Fibroblast of skin of scalp (primary cell): ENCODE measurements at places on chromosomes 1 and 21.

- DNase-seq: no peak
Measured at GRCh38 chr1:182205351-182206022, 144.0 kb upstream of the ZNF648 start.

GRCh38 chr1:209413062-209413461, 170.5 kb upstream of the CAMK1G start:
- no peak for DNase-seq

DNA sequence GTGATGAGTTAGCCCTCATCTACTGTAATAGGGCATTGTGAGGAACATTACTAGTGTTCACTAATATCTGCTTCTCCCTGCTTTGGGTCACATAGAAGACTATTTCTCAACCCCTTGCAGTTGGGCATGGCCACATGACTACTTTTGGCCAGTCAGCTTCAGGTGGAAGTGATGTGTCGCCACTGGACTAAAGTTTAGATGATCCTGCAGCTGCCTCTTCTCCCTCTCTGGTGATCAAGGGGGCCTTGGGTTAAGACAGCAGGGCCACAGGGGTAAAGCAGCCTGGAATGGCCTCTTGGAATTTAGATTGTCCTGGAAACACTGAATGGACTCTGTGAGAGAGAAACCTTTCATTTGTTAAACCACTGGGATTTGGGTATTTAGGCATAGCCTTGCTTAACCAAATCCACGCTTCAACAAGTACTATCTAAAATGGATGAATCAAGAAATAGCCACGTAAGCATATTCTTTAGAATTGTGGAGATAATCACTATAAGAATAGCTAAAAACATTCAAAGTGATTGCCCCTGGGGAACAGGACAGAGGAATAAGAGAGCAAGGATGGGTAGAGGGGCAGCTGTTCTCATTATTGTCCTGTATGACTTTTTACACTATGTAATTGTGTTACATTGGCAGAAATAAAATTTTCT, 41.2 kb downstream of the OPRD1 start:
- no peak for DNase-seq

DNA sequence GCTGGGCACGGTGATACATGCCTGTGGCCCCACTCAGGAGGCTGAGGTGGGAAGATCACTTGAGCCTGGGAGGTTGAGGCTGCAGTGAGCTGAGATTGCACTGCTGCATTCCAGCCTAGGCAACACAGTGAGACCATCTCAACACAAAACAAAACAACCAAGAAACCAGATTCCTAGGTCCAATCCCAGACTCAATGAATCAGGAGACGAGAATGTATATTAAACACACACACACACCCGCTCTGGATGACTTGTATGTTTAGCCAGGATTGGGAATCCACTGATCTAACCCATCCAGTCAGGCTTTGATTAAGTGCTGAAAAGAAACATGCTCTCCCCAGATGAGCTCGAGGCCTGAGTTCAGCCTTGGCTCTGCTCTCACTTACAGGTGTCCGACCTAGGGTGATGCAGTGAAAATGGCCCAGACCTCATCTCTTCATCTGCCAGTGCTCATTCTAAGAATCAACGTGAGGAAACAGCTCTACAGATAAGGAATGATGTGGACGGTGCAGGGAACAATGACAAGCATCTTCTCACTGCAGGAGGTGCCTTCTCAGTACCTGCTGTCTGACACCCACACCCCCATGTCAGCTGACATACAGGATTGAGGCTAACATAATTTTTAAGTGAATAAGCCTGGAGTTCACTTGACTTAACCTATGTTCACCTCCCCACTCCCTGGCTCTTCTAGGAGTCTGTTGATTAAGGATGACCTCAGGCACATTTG, 15.3 kb upstream of the SRSF4 start:
- DNase-seq: peak; percentile 93

DNA sequence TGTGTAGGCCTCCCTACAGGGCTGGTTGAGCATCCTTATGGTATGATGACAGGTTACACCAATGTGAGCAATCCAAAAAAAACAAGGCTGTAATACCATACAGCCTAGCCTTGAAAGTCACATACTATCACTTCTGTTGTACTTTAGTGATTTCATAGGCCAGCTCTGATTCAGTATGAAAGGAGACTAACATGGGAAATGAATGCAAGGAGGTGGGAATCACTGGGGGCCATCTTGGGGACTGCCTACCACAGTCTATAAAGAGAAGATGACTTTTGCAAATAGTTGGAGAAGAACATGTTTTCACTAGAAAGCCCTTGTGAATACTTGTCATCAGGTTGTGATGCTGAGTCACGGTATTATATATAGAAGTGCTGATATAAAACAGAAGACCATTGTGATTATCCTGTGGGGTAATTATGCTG, 270.7 kb downstream of the S1PR1 start:
- DNase-seq: peak; percentile 52

DNA sequence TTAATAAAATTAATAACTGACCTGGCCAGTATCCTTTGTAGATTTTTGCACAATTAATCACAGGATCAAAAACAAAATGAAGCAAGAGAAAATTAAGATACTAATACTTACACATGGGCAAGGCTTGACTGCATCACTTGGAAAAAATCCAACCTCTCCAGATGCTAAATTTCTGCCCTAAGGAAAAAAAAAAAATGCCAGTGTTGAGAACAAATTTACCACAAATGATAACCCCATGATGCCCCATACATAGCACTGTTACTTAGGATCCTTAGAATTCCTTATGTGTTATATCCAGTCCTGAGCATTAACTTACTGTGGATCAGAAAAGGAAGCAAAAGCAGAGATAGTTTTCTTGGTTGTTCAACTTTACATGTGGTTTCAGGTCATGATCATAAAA, 347.5 kb downstream of the VAV3 start:
- DNase-seq: no peak

GRCh38 chr1:26874896-26875295, 11.9 kb downstream of the SFN start:
- DNase-seq: no peak

DNA sequence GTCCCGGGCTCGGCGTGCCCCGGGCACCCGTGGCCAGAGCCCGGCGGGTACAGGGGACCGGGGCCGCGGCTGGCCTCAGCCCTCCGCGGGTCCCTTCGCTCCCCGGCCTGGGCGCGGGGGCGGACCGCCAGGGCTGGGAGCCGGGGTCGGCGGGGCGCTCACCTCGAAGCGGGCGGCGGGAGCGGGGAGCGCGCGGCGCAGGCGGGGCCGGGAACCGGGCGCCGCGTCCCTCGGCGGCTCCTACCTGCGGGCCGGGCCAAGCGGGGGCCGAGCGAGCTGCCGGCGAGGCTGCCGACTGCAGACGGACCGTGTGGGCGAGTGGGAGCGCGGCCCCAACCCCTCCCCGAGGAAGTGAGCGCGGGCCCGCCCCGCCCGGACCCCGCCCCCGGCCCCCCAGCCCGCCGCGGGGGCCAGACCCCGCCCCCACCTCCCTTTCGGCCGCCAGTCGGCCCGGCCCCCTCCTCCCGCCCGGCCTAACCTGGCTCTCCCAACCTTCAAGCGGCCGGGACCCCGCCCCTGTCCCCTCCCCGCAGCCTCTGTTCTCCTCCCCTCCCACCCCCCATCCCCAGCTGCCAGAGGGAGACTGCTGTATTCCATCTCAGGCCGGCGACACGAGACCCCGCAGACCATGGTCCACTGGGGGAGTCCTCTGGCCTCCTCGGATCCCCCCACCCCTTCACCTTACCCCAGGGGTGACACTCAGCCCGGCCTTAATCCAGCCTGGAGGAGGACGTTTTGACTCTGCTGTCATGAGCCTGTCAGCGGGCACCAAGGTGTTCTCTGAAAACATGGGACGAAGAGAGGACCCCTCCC, at the start of gene FHL3:
Gene FHL3, minus strand, starts transcription at position 320 of the 813 bp plus-strand sequence. CDS start 6,102 bp downstream, outside the sequence.
- DNase-seq: peak; percentile 73

- no peak for DNase-seq
Measured at GRCh38 chr1:54835970-54836369, 34.8 kb upstream of the TTC22 start.

DNA sequence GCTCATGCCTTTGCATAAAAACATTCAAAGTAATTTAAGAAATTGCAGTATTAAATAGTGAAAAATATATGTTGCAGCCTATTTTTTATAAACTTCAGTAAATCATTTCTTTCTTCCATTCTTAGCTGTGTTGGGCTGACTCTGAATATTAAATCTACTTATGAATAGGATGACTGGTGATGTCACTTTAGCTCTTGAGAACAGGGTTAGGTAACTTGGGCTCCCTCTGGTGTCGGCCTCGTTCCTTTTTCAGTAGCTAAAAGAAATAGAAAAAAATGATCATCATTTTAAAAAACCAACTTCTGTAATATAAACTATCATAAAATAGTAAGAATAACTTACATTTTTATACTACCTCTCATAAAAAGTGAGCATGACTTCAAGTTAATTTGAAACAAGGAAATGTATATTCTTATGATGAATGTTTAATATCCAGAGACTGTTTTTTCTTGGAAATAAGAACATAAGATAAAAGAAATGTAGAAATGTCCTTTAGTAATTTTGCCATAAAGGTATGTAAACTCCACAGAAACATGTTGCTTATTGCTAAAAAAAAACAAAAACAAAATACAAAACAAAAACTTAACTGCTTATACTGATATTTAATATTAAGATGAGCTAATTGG, 26.8 kb upstream of the NCAM2 start:
- DNase-seq: peak; percentile 78

DNA sequence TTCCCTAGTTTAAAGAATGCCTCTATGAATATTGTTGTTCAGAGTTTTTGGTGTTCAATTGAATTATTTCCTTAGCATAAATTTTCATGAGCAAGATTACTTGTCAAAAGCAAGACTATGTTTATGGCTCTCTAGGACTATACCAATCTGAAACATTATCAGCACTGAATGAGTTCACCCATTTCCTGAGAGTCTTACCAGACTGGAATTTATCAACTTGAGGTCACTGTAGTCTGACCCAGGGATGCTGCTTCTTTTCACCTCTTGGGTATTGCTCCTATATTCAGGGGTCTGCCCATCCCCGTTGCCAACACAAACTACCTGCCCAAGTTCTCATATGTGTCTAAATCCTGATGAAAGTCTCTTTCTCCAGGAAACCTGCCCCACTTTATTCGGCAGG, 42.6 kb downstream of the OPTC start:
- no peak for DNase-seq

DNA sequence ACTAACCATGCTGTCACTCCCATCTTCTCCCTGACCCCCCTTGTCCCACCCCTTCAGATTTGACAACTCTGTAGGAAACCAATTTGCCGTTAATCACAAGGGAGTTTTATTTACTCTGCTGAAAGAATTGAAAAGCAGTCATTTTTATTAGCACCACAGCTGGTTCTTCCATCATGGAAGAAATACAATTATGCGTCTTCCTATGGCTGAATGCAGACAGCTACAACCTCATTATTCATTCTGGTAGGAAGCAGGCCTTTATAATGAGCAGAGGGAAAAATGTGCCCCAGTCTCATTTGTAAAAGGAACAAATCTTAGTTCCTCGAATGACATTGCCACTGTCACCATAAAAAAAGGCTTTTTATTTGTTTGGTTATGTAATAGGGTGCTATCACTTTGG, 35.2 kb downstream of the JUN start:
- no peak for DNase-seq

DNA sequence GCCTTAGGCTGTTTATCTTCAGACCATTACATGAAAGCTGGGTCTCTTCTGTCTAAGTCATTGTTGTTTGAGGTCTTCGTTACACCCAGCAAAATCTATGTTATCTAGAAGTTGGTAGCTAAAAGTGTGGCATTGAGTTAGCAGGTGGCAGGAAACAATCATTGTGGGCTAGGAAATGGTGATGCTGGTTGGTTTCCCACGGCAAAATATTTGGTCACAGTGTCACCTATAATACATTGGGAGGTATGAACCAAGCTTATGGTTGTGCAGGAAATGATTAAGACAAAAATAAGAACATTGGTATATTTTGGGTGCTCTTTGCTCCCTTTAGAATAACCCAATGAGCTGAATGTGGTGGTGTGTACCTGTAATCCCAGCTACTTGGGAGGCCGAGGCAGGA, 169.7 kb downstream of the TRIM33 start:
- no peak for DNase-seq

GRCh38 chr1:24683713-24684162, 40.6 kb downstream of the SRRM1 start:
- peak; percentile 92 for DNase-seq

- no peak for DNase-seq
Measured at GRCh38 chr21:42981214-42981523, 6.8 kb downstream of the PKNOX1 start.

DNA sequence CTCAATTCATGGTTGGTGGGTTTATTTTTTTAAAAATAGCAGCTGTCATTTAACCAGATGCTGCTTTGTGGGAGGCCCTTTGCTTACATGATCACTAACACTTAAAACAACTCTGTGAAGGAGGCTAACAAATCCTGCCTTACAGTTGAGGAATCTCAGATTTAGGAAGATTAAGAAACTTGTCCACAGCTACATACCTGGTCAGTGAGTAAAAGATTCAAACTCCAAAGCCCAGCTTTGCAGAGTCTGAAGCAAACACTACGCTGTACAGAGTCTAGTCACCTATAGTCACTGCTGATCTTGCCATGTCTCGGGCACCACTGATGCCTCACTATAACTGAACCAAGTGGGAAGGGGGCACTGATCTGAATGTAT, 535.4 kb downstream of the SMYD3 start:
- peak; percentile 13 for DNase-seq

DNA sequence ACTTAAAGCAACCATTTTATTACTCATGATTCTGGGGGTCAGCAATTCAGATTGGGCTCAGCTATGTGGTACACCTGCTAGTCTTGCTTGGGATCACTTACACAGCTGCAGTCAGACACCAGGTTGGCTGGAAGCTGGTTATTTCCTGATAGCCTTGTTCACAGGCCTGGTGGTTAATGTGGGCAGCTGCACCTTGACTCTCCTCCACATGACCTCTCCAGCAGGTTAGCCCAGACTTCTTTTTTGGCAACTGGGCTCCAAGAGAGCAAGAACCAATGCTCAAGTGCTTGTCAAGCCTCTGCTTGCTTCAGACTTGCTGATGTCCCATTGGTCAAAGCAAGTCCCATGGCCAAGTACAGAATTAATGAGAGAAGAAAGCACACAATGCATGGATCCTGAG, 11.8 kb upstream of the POGK start:
- no peak for DNase-seq

DNA sequence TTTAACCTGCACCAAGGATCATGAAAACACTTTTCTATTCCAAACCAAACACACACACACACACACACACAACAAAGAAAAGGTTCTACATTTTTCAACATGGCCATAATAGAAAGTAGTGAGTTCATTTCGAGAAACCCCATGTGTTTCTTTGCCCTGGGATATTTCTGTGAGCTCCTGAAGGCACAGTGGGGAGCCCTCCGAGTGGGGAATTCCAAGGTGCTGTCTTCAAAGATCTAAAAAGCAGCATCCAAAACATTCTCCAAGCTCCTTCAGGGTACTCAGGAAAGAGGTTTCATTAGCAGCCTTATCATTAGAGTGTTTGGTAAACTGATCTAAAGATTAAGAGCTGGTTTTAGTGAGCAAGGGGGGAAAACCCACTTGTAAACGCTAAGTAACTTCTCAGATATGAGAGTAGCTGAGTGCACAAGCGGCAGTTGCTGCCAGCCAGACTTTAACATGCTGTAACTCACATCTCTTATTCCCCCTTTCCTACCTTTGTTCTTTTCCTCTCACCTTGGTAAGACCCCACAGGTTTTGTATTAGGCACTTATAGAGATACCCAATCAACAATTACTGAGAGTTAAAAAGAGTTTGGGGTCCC, 38.3 kb downstream of the ZC3H11B start:
- DNase-seq: no peak
